Ovary (tissue), 10 donors: ENCODE measurements at places on chromosomes 1 and 21. TPM values are rescaled to one million over a fixed set of nuclear protein-coding genes. Genes with fewer than 3 reads are reported as not detected.

Gene CELA2B
- total RNA-seq = not detected

Gene TNFRSF9
- 0.08 TPM for total RNA-seq

Gene RHEX
- total RNA-seq = 0.28 TPM

Gene HORMAD1
- total RNA-seq = not detected

GRCh38 chr21:25485914-25486313 lies 121.4 kb downstream of the MRPL39 start:
- H3K27me3 ChIP-seq = no peaks in the 10 kb centered on the region
- no peak for DNase-seq
- H3K27ac ChIP-seq = no peak overlapping the region
- H3K36me3 ChIP-seq = no peaks in the 10 kb centered on the region
- H3K4me1 ChIP-seq = no peaks in the 10 kb centered on the region
